ENCODE measurements at places on chromosomes 5 and 9.

DNA sequence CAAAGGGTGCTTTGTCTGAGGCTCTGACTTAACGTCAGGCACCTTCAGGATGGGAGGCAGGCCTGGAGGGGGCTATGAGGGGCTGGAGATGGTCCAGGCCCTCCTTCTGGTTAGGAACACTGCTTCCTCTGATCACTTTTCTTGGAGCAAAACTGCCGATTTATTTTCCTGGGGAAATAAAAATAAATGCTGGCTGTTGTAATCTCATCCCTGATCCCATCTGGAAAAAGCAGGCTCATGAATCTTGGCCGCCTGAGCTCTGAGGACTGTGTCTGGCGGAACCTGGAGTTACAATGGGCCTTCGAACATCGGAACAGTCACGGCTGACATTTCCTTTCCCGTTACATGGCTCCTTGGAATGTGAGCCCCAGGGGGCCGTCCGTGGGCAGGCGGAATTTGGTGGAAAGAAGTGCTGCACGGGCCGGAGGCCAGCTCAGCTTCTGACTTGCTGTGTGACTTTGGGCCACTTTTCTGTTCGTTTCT, 157.8 kb downstream of the RGS3 start:
- DNase-seq, result peak; percentile 42

GRCh38 chr9:136614372-136614922, 48.3 kb upstream of the EGFL7 start:
- DNase-seq, result no peak

GRCh38 chr5:167406513-167406912, 884.9 kb upstream of the WWC1 start:
- no peak for DNase-seq

DNA sequence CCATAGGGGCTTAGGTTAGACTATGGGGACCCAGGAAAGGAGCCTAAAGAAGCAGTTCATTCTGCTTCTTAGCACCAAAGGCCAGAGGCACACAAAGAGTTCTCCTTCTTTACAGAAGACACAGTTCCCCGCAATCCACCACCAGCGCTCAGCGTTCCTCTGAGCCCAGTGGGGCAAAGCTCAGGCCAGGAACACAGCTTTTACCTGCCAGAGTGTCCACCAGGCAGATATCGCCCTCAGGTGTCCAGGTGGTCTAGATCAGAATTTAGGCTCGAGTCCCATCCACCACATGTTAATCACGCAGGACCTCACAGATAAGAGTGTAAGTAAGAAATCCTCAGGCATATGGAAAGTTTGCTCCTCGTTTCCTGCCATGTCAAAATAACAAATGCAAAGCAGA, 53.0 kb downstream of the UBE2QL1 start:
- DNase-seq, result no peak

All from mucosa of gallbladder (tissue), 1 donor.